ENCODE measurements at places on chromosomes 11 and 22.

GRCh38 chr11:64844330-64845128 lies at the start of gene CDC42BPG:
CDC42BPG (minus strand) TSS chr11:64844653; CDS start chr11:64844569, 84 bp downstream.
- DNase-seq = peak; percentile 94

- no peak for DNase-seq
These were observed 47.3 kb downstream of the GRIK4 start for GRCh38 chr11:120558744-120559431.

GRCh38 chr11:107549954-107550285 lies 15.6 kb downstream of the ALKBH8 start:
- DNase-seq = no peak

- no peak for DNase-seq
These were observed 251.3 kb downstream of the SBF2 start for GRCh38 chr11:10042699-10043098.

GRCh38 chr11:65320386-65321075 lies 5.9 kb downstream of the CDC42EP2 start:
- DNase-seq = no peak

GRCh38 chr22:41862530-41863266 lies 29.8 kb downstream of the SREBF2 start:
- no peak for DNase-seq

DNA sequence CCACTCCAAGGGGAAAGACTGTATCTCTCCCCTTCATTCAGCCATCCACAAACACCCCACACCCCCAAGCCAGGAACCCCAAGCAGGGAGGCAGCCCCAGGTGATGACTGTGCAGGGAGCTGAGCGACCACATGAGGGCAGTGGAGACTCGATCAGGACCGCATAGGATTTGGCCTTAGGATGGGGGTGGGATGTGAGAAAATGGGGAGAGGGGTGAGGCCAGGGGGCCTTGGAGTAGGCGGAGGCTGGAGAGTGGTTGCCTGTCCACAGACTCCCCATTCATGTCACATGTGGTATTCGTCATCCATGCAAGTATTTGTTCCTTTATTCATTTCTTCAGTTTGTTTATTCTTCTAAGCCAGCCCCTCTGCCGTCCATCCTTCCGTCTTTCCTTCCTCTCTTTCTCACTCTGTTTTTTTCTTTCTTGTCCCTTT lies 2.7 kb upstream of the RHOD start:
- peak; percentile 100 for DNase-seq

GRCh38 chr11:42271306-42271705 lies 811.9 kb upstream of the LRRC4C start:
- DNase-seq = no peak

DNA sequence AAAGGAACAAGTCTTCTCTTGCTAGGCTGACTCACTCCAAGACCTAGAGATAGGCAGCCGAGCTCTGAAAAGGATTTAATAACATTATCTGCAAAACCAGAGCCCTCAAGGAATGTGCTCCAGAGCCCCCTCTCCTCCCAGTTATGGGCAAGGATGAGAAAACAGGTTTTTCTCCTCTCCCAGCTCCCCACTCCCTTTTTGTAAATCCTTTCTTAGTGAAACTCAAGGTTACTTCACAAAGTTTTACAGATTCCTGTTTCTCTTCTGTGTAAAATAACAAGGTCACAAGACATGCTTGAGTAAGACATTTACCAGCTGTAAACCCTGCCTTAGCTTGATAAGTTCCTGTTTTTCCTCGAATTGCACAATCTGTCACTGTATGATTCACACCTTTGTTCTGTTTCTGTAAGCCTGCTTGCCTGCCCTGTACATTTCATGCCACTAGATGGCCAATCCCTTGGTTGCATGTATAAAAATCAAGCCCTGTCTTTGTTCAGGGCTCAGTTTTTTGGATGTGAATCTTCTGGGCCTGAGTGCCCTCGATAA lies 489.4 kb downstream of the KCNA4 start:
- peak; percentile 10 for DNase-seq

DNA sequence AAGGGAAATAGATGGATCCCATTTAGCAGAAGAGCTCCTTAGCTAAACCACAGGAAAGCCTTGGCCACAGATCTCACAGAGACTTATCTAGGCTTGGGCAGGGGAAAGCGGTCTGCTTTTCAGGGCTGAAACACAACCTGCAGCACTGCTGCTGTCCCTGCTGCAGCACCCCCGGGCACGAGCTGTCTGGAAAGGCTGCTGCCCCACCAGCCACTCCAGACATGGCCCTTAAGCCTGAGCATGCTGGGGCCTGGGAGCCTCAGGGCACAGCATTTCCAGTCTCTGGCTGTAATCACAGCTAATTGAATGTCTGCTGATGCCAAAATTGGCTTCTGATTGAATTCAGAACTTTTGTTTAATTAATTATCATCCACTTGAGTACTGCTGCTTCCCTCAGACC lies 115.0 kb downstream of the TMPRSS5 start:
- DNase-seq = no peak

GRCh38 chr22:44638971-44639760 lies 62.8 kb upstream of the PRR5 start:
- no peak for DNase-seq

DNA sequence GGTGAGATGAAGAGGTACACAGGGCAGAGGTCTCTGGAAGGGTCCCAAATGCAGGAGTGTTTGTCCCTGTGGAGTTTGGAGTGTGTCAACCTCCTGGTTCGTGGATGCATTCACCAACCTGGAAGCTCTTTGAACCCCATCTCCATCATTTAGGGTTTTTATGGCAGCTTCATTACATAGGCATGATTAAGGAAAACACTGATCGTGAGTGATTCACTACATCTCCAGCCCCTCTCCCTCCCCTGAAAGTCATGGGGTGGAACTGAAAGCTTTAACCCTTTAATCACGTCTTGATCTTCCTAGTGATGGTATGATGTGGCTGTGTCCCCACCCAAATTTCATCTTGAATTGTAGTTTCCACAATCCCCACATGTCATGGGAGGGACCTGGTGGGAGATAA lies 19.8 kb upstream of the INCENP start:
- DNase-seq = no peak

- DNase-seq = no peak
These were observed 80.3 kb upstream of the NECTIN1 start for GRCh38 chr11:119809346-119809745.

- no peak for DNase-seq
These were observed 35.2 kb upstream of the TFIP11 start for GRCh38 chr22:26547426-26547825.

DNA sequence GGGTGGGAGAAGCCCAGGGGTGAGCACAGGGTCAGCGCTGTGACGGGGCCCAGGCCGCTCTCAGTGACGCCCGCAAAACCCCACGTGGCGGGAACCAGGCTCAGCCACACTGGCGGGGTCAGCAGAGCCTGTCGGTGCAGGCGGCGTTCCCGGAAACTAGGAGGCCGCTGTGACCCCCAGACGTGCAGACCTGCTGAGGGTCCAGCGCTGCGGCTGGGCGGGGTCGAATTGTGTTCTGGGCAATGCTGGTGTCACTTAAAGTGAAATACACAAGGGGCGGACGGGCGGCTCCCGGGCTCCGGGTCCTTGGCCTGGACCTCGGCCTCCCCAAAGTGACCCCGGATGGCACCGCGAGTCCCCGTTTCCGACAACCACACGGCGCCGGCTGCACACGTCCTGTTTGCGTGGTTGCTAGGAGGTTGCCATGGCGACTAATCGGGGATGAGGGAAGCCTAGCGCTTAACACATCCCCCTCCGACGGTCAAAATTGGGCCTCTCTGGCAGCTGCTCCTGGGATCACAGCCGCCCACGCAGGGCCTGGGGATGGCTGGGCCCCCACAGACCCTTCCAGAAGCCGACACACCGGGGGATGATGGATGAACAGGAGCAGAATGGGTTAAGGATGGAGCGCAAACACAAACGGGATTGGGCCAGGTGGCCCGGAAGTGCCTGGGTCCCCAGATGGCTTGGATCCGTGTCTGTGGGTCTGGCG lies 81.7 kb upstream of the PRR5 start:
- no peak for DNase-seq

DNA sequence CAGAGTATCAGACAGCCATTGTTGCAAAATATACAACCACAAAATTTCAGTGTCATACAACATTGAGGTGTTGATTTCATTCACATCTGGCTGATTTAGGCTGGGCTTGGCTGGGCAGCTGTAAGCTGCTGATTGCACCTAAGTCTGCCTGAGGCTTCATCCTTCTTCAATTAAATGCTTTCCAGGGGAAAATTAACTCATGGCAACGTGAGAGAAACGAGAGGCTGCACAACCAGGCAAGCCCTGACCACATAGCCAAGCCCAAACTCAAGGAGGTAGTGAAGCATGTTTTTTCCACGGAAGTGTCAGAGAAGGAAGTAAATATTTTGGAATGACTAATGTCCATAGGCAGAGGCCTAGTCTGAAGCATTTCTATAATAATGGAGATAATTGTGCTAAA lies 273.8 kb upstream of the ZC3H12C start:
- DNase-seq = no peak

DNA sequence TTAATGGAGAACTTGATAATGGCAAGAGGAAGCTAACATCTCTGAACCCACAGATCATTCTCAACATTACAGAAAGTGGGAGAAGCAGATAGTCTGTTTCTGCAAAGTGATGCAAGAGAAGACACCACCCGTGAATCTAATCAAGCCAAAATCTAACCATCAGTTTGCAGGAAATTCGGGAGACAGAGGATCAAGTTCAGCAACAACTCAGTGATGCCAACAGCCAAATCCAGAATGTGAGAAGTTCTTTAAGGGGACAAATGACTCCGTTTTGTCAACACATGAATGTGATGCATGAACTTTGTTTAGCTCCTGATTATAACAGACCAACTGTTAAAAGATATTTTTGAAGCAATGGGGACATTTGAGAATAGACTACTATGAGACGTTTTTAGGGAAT lies 95.2 kb upstream of the LDLRAD3 start:
- DNase-seq = no peak

- no peak for DNase-seq
These were observed 32.7 kb upstream of the CD82 start for GRCh38 chr11:44532809-44533208.

GRCh38 chr11:12539572-12539971 lies 134.6 kb upstream of the TEAD1 start:
- no peak for DNase-seq

GRCh38 chr11:115207166-115207591 lies 297.0 kb downstream of the CADM1 start:
- no peak for DNase-seq

DNA sequence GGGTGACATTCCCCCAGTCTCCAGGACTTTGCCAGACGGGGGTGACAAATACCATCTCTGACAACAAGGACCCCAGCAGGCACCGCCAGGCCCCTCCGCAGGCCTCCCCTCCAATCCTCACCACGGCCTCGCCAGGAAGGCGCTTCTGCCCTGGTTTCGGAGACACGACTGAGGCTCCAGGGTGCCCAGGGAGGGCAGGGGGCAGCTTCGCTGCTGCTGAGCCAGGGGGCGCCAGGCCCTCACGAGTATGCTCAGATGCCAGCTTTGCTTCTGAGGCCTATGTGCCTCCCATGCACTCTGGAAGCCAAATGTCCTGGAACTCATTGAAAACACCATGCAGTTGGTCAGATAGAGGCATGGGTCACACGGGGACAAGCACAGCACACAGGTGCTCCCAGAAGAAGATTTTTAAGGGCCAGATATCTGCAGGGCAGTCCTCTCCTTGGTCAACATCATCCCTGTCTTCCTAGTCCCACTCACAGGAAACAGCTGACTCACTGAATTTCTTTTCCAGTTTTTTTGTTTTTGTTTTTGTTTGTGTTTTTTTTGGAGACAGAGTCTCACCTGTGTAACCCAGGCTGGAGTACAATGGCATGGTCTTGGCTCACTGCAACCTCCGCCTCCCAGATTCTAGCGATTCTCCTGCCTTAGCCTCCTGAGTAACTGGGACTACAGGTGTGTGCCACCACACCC lies 19.9 kb downstream of the BID start:
- DNase-seq = no peak

DNA sequence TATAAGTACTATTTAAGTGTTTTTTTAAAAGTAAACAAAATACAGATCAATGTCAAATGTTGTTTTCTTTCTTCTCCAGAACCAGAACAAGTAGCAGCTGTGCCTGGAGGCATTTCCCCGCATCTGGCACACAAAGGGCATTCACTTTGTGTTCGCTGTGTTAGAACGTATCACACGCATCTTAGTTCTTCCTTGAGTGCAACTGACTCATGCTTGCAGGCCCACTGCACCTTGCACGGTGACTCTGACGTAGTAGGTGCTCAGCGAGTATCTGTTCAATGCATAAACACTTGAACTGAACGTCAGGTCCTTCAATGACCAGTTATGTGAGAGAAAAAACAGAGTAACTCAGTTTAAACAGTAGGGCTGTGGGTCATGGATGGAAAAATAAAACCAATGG lies 3.5 kb downstream of the IFT27 start:
- no peak for DNase-seq

DNA sequence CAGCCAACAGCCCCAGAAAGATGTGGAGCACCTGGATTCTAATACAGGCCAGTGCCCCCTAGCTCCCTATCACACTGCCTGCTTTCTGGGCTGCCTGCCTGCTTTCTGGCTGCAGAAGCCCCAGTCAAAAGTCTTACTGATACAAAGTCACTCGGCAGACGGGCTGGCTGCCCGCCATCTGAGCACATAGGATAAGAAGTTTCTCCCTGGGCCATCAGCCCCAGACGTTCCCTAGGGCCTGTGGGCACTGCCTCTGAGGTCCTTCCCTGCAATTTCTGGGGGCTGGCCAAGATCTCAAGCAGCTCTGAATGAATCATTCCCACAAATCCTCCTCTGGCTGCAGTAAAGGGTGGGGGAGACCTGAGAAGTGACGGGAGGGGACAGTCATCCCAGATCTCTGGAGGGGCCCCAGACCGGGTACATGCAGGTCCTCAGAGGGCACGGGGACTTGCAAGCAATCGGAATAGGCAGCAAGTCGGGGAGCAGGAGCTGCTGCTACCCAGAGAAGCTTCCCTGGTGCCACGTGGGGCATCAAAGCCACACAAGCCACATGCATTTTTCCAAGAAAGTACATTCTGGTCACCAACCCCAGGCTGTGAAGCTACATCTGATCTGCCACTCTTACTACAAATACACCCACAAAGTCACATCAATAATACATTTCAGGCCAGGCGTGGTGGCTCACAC lies 4.7 kb downstream of the TPST2 start:
- no peak for DNase-seq

- no peak for DNase-seq
These were observed 1.7 kb upstream of the LRRC74B start for GRCh38 chr22:21043860-21044535.

DNA sequence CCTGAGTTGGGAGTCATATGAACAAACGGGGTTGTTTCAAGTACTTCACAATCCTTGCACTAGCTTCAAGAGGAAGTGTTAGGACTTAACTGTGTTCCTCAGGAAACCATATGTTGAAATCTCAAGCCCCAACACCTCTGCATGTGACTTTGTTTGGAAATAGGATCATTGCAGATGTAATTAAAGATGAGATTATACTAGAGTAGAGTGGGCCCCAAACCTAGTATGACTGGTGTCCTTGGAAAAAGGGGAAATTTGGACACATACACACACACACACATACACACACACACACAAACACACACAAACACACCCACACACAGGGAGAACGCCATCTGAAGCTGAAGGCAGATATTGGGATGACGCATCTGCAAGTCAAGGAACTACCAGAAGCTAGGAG lies 6.4 kb upstream of the CEP295 start:
- no peak for DNase-seq

Measured in HuH-7.5 (cell line).